ENCODE measurements at places on chromosomes 4 and X.

- no peak for DNase-seq
Observed at GRCh38 chr4:143626134-143626911, 74.2 kb downstream of the FREM3 start.

DNA sequence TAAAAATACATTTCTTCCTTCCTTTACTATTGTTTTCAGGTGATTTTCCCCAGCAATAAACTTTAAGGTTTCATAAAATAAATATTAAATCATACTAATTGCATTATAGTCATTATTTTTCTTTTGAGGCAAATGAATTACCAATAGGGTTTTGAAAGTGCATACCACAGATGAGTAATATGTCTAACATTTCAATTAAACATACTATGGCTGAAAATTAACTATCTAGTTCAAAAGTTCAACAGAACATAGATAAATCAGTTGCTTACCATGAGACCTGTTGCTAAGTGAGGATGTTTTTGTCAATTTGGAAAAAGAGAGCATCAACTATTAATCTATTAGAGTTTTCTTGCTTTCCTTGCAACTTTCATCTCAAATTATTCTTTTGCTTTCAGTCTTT is 35.0 kb downstream of the NPY5R start:
- DNase-seq, result no peak

- DNase-seq, result no peak
Observed at GRCh38 chrX:19063030-19063429, 59.2 kb downstream of the ADGRG2 start.

GRCh38 chr4:153206534-153206933 is 2.3 kb downstream of the TRIM2 start:
- no peak for DNase-seq

DNA sequence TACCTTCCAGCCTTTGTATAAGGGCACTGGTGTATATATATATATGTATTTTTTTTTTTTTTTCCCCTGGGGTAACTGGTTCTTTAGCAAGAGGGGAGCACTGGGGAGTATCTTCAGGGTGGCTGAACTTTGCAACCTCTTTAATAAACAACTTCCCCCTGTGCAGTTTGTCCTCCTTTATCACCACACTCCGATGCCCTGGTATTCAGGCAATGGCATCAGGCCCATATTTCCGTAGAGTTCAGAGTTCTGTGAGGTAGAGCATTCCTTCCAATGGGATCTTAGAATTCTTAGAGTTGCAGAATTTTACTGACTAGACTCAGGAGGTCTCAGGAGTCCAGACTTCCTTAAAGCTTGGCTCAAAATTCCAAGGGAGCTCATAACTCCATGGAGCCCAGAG is 24.6 kb downstream of the NYX start:
- DNase-seq, result no peak

DNA sequence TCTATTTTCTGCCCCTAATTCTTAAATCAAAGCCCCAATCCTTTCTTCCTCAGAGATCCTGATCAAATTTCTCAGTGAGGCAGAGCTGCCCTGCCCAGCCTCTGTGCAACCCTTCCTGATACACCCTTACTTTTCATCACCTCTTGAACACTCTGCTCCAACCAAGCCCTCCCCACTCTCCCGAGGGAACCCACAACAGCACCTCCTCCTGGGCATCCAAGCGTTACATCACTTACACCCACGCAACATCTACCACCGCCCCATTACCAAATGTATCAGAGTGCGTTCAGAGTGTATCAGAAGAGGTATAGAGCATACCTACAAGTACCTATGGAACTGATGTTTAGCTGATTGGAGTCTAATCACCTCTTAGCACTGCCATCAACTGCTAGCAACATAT is 186.5 kb downstream of the RAP1GDS1 start:
- DNase-seq, result no peak

Measured in CD4-positive, alpha-beta T cell treated with Interleukin-4 for 4 hours (primary cell).